ENCODE measurements at places on chromosomes 7 and 10.

- peak; percentile 25 for DNase-seq
Measured at GRCh38 chr7:80612880-80613279, 25.6 kb upstream of the CD36 start.

DNA sequence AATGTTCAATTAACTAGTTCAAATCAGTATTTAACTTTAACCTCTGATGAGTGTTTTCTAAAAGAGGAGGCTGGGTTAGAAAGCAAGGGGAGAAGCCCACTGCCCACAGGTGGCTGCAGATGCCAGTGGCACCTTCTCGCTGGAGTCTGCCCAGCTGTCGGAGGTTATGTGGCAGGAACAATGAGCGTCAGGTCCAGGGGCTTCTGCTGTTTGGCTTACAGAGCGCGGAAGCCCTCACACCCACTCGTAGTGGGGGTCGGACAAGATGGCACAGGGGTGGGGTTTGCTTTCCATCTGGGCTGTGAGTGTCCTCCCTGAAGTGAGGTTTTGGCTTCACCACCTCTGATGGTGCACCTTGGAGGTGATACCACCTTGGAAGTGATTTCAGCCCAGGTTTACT, 8.5 kb downstream of the DYNC2I1 start:
- DNase-seq = no peak

GRCh38 chr10:22103701-22104470, 100.4 kb upstream of the DNAJC1 start:
- DNase-seq = no peak

DNA sequence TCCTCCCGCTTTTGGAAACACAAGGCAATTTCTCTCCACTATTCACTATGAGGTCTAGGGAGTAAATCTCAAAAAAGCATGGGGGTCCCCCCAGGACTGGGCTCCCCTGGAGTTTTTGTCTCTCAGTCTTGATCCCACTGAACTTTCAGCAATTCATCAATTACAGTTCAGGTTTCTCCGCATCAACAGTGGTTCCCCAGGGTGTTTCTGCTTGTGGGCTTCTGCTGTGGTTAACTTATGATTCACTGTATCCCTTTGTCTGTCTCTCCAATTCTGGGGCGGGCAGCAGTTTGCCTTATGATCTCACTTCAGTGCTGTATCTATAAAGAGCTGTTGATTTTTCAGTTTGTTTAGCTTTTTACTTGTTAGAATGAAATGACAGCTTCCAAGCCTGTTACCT, 142.6 kb upstream of the CDC14C start:
- DNase-seq = no peak
